ENCODE measurements at places on chromosomes 6 and 20.
A peak's percentile ranks its signal among the peaks of the same experiment; 100 is the strongest.

DNA sequence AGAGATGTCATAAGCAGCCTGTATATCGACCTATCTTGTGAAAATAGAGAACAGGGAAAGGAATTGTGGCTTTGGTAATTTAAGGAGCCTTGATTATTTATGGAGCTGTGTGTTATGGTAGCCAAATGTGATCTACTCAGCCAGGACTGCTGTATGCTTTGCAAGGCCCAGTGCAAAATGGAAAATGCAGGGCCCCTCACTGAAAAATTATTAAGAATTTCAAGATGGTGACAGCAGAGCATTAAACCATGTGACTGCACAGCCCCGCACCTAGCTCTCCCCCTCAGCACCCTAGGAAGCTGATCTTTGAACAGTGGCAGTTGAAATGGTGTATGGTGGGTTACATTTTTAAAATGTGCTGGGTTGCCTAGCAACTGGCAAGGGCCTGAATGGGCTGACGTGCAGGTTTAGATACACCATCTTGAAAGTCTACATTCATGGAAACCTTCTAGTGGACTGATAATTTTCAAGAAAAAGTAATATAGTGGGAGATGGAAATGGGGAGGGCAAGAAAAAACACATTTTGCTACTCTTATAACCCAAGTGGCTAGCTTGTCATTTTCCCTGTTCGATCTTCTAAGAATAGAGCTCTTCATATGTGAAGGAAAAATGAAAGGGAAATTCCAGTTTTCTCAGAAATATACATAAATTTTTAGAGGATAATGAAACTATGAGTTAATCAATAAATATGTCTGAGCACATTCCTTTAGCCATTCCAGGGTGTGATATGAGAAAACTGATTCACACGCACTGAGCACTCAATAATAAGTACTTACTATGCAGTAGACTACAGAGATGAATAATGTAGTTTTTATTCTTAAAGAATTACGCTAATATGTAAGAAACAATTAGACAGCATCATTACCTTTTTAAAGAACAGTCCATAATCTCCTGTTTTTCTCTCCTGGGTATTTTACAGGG lies 208.0 kb downstream of the ARHGAP18 start:
- no peak for DNase-seq

DNA sequence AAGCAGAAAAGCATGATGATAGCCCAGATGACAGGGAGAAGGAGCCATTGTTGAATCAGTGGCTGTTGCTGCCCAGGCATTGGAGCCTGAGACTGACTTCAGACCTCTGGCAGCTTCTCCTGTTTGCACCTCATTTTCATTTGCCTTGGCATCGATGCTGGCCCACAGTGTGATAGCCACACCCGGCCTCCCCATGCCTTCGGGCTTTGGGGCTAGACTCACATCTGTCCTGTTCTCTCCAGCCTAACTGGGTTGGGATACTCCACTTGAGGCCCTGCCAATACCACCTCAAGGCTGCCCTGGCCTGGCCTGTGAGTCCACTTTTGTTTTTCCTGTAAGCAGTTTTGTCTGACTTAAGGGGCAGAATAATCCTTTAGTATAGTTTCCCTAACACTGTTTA lies 140.4 kb downstream of the UST start:
- no peak for DNase-seq

DNA sequence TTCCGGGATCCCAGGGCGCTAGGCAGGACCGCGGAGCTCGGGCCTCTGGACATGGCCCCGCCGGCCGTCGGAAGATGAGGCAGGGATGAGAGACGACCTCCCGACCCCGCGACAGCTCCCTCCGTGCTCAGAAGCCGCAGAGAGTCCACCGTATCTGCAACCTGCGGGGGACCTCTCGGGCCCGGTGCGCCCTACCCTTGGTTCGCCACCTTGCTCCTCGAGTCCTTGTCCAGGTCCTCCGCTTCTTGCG lies 301 bp downstream of the PPP1R3D start:
- DNase-seq = peak; percentile 17

GRCh38 chr6:36692861-36693702 lies 4.5 kb upstream of the RAB44 start:
- no peak for DNase-seq

DNA sequence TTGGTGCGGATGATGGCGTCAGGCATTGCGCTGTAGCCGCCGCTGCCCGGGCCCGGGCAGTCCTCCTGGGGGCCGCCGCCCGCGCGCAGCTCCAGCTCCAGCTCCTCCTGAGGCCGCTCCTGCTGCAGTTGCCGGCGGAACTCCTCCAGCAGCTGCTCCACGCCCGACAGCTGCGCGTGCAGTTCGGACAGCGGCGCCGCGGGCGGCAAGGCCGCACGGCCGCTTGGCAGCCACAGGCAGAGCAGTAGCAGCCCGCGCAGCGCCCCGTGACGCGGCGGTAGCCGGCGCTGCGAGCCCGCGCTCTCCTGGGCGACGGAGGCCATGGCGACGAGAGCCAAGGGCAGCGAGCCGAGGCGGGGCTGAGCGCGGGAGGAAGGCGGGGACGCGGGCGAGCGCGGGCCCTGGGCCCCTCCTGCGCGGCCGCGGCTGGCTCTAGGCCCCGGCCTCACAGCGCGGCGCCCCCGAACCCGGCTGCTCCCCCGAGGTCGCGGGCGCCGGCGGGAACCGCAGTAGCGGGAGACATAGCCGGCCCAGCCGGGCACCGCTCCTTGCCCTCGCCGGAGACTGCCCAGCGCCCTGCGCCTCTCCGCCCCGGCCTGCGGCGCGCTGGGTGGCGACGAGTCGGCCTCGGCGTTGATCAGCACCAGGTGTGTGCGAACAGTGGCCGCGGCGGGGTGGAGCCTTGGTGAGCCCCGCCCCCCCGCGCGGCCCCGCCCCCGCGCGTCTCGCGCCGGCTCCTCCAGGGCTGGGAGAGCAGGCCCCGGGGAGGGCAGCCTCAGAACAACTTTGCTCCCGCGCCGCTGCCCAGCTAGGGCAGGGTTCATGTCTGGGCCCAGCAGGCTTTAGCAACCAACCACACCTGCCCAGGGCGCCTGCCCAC lies at the start of gene LRP11:
LRP11 (minus strand) TSS at position 662 of the 880 bp plus-strand sequence; CDS start at position 323, 339 bp downstream.
- DNase-seq = peak; percentile 88

GRCh38 chr20:2217857-2218539 lies 77.8 kb upstream of the TGM3 start:
- no peak for DNase-seq

DNA sequence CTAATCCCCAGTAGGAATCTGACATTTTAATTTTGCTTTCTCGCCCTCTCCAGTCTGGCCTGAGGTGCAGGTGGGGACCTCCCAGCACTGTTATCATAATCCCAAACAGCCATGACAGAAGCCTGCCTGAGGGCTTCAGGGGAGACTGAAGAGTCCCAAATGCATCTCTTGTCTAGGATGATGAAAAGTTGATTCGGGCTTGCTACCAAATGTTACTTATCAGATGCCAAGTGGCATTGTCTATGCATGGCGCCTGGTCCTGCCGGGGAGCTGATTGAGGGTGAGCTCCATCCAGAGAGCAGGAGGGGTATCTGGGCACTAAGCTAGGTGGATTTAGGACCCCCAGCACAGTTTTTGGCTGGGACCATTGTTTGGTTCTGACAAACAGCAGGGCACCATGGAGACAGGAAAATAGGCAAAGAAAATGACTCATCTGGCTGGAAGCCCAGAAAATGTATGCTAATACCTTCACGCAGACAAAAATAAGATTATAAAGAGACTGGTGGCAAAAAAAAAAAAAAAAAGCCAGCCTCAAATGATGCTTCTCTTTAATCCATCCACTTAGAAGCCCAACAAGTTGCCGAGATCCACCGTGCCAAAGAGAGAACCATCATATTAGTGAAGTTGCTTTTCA lies 513.7 kb upstream of the SULF2 start:
- DNase-seq = peak; percentile 83

DNA sequence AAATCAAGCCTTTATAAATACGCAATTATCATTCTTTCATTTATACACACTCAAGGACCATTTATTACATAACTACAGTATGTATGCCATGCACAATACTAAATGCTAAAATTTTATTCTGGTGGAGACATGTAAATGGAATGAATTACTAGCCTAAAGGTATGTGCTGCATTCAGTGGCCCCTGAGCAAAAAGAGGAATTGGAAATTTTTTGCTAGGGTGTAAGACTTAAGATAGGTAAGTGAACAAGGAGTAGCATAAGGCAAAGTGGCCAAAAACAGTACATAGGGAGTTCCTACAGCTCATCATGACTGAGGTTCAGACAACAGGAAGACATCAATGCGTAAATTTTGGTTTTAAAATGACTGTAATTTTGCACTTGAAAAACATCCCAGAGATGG lies 2.3 kb upstream of the MTFR2 start:
- DNase-seq = no peak

DNA sequence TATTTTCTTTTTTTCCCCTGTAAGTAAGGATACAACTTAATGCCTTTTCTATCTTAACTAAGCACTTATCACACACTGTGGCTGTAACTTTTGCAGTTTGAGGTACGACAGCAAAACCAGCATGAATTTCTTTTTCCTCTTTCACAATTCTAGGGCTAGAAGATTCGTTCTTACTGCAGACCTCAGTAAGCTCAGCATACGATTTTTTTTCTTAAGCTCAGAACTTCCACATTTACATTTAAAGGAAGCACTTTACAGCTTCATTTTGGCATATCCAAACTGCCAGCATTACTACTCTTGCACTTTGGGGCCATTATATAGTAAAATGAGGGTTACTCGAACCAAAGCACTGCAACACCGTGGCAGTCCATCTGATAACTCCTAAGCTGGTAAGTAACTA lies 889 bp upstream of the CHMP4B start:
- no peak for DNase-seq

GRCh38 chr6:28218312-28219248 lies 6.5 kb upstream of the ZSCAN9 start:
- peak; percentile 82 for DNase-seq

GRCh38 chr6:132998418-132998817 lies 184.0 kb downstream of the RPS12 start:
- DNase-seq = no peak

DNA sequence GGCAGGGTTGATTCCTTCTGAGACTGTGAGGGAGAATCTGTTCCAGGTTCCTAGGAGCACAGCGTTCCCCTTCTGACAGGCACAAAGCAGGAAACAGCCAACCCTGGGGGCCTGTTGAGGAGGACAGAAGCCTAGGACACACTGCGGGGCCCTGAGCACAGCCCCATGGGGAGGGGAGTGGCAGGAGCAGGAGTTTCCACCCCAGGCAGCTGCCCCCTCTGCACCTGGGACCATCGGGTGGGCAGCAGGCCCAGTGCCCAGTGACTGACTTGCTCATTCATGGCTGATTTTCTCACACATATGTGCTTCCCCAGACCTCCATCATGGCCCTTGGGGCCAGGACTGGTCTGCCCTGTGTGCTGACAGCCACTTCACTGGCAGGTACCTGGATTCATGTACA lies 6.2 kb upstream of the SLC22A1 start:
- DNase-seq = no peak

DNA sequence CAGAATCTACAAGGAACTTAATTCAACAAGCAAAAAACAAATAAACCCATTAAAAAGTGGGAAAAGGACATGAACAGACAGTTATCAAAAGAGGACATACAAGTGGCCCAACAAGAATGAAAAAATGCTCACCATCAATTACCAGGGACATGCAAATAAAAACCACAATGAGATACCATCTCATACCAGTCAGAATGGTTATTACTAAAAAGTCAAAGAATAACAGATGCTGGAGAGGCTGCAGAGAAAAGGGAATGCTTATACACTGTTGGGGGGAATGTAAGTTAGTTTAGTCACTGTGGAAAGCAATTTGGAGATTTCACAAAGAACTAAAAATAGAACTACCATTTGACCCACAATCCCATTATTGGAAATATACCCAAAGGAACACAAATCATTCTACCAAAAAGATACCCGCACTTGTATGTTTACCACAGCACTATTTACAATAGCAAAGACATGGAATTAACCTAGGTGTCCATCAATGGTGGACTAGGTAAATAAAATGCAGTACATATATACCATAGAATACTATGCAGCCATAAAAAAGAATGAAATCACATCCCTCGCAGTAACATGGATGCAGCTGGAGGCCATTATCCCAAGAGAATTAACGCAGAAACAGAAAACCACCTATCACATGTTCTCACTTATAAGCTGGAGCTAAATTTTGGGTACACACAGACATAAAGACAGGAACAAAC lies 48.4 kb downstream of the RNGTT start:
- no peak for DNase-seq

DNA sequence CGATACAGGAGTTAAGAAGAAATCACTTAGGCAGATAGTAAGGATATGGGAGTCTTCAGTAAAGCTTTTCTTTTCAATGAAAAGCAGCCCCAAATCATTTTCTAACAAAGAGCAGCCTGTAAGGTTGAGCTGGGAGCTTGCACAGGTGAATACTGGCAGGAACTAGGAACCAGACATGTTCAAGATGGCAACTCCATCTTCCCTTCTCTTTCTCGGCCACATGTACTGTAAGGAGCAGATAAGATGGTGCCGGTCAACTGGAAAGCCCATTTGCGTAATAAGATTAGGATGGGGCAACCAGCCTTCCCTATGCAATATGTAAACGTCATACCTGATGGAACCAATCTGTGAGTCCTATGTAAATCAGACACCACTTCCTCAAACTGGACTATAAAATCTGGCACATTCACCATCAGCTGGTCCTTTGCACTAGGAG lies 46.2 kb upstream of the RNGTT start:
- DNase-seq = peak; percentile 56

- DNase-seq = no peak
These were observed 118.7 kb downstream of the ATG5 start for GRCh38 chr6:106206905-106207304.

DNA sequence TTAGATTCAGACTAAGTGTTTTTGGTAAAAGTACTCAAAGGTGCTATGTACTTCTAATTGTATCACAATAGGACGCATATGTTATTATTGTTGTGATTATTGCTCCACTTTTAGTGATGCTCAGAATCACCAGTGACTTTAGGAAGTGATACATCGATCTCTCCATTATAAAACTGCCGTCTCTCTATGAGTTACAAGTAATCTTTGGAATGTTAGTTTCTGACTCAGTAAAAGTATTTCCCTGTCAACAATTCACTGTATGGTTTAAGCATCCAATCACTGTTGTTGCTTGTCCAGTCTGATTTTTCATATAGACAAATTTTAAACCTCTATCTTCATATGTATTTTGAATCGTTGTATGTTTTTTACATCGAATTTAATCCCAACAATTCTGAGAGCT lies 9.4 kb downstream of the DCBLD1 start:
- no peak for DNase-seq

- DNase-seq = no peak
These were observed 91.7 kb upstream of the MAP7 start for GRCh38 chr6:136641873-136642465.

- DNase-seq = no peak
These were observed 193.4 kb upstream of the PRDM1 start for GRCh38 chr6:105892577-105893262.

DNA sequence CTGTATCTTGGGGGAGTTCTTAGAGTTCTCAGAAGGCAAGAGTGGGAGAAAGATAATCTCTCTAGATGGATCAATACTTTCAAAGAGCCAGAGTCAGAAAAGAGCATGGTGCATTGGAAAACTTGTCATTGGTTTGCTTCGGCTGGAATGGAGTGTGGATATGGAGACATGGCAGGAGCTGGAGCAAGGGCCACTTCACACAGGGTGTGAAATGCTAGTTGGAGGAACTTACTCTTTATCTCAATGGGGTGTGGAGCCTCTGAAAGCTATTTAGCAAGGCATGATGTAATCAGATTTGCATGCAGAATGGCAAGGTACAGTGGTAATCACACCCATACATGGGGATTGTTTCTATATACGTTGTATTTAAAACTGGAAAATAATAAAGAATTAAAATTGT lies 31.5 kb upstream of the PAQR8 start:
- no peak for DNase-seq

- no peak for DNase-seq
These were observed 10.9 kb downstream of the ZSCAN9 start for GRCh38 chr6:28235912-28236452.

GRCh38 chr6:169328112-169328801 lies 74.6 kb upstream of the THBS2 start:
- DNase-seq = no peak
